ENCODE measurements at places on chromosomes 6 and 20. TPM values are rescaled to one million over a fixed set of nuclear protein-coding genes. Genes with fewer than 3 reads are reported as not detected.

FAM209B gene
- total RNA-seq = 0.52 TPM

AP5S1 gene
- 16.9 TPM for total RNA-seq

PLG gene
- total RNA-seq = not detected

MOXD1 gene
- 19.5 TPM for total RNA-seq

SLC22A1 gene
- 1.1 TPM for total RNA-seq

HMGCLL1 gene
- total RNA-seq = not detected

TTLL9 gene
- 0.26 TPM for total RNA-seq

LY6G6D gene
- not detected for total RNA-seq

TENT5A gene
- total RNA-seq = 118 TPM

LRRN4 gene
- total RNA-seq = under 0.01 TPM

PKIB gene
- 0.13 TPM for total RNA-seq

MLN gene
- total RNA-seq = not detected

MCUR1 gene
- total RNA-seq = 11.6 TPM

CYP39A1 gene
- total RNA-seq = 8.4 TPM

CDYL gene
- 79.3 TPM for total RNA-seq

LKAAEAR1 gene
- not detected for total RNA-seq

HCK gene
- 0.11 TPM for total RNA-seq

VNN1 gene
- total RNA-seq = 0.32 TPM

CALHM4 gene
- total RNA-seq = not detected

GATA5 gene
- total RNA-seq = not detected

LYRM4 gene
- 16.6 TPM for total RNA-seq

ALDH5A1 gene
- total RNA-seq = 5.0 TPM

SCUBE3 gene
- 3.4 TPM for total RNA-seq

SLC35D3 gene
- not detected for total RNA-seq

TRIM40 gene
- total RNA-seq = not detected

OPRM1 gene
- total RNA-seq = not detected

LAMA5 gene
- total RNA-seq = 4.8 TPM

TRIM15 gene
- total RNA-seq = not detected
